Eye (tissue), 1 donor: ENCODE measurements at places on chromosomes 1 and 21.

DNA sequence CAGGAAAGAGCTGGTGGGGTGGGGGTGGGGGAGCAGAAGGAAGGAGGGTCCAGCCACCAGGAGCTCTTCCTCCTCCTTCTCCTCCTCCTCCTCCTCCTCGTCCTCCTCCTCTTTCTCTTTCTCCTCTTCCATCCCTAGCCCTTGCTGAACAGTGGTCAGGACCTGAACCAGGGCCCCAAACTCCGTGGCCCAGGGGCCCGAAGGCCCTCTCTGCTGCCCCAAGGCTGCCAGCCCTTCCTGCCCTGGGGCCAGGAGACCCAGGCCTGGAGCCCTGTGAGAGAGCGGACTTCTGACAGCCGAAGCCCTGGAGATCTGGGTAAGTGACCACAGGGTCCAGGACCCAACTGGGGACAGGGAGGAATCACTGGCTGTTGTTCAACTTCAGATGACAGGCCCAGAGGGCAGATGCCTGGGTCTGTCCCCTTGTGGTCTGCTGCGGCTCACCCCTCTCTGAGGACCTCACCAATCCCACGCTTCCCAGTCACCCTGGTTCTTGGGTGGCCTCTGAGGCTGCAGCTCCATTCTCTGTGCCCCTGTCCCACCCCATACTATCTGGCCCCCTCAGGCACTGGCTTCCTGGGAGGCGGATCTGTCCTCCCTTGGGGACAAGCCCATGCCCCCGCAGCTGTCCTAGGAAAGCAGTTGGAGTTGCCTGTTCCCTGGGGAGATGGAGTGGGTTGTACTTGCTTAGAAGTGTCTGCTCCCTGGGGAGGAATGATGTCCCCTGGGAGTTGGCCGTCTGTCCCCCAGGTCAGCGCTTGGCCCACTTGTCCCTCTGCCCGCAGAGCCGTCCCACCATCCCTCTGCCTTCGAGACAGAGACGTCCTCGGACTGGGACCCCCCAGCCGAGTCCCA is 51.8 kb downstream of the VWA5B1 start:
- no peak for DNase-seq

- DNase-seq: no peak
Measured at GRCh38 chr21:18155508-18156193, 89.0 kb upstream of the CHODL start.

GRCh38 chr1:94925561-94926125 is 1.3 kb downstream of the CNN3 start:
- peak; percentile 98 for DNase-seq

- DNase-seq: peak; percentile 41
Measured at GRCh38 chr1:36475910-36476604, 6.7 kb downstream of the CSF3R start.

DNA sequence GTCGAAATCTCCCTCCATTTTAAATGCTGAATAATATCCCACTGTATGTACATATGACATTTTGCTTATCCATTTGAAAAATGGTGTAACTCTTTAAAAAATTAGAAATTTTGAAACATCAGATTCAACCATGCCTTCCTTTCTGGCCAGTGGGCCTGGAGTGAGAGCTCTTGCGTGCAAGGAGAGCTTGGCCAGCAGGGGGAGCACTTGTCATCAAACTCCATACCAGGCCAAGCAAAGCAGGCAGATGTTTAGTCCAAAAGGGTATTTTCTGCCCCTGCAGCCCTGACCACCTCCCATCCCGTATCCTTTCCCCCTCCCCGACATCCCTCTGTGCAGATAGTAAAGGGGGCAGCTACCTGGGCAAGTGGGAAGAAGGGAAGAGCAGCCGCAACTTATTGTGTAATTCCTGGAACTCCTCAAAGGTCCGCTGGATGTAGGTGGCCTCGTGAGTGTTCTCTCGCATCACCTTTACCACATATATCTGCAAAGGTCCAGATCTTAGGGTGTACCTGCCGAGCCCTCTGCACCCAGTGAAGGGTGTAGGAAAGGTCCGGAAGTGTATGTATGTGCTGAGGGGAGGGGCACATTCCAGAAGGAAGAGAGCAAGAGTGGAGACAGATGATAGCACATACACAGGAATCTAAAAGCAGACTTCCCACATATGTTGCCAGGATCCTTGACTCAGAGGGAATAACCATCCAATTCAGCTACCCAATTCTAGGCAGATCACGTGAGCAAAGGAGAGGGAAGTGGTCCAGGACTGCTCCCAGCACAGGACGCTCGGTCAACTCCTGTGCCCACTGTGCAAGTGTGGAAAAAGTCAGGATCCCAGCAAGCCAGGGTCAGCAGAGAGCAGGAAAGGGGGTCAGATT is 19.9 kb upstream of the PPP1R15B start:
- DNase-seq: peak; percentile 92

DNA sequence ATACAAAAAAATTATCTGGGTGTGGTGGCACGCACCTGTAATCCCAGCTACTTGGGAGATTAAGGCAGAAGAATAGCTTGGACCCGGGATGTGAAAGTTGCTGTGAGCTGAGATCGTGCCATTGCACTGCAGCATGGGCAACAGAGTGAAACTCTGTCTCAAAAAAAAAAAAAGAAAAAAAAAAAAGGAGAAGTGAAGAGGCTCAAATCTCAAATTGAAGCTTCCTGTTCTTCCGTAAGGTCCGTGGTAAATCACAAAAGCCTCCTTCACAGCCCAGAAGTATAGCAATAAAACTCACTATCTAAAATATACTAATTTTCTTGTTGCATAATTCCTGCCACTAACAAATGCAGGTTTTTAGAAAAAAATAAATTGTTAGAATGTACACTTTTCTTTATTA is 498.2 kb upstream of the BRINP3 start:
- no peak for DNase-seq

DNA sequence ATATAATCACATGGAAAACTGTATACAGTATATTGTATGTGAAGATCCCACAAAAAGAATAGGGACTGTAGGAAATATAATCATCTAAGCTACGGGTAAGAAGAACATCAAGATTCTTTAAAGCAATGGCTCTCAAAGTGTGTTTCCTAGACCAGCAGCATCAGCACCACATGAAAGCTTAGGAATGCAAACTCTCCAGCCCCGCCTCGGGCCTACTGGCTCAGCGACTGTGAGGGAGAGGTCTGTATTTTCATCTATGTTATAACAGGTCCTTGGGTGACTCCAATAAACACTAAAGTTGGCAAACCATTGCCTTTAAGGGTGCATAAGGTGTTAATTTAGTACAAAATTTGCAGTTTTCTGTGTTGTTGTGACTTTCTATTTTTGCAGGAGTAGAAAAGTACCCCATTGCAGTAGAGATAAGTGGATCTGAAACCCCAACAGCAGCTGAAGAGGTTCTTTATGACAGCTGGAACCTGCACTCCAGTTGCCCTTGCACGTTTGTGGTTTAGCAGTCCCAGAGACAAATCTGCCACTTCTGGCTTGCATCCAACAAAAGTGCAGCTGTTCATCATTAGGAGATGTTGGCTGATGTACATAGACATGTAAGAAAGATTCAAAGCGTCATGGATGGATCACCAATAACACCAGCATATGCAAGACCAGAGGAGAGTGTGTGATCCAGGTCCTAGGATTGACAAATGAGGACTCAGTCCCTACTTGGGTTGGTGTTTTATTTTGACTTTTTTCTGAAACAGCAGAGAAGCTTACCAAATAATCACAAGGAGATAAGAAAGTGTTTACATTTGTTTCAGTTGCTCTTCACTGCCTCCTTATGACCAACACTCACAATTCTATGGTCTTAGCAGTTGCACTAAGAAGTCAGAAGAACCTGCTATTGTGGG is 15.9 kb upstream of the IFNAR1 start:
- peak; percentile 68 for DNase-seq

- DNase-seq: no peak
Measured at GRCh38 chr1:167631936-167632614, 2.0 kb downstream of the RCSD1 start.

GRCh38 chr1:3529099-3529729 is 74.7 kb downstream of the ARHGEF16 start:
- no peak for DNase-seq

GRCh38 chr1:154304664-154305337 is 16.1 kb upstream of the AQP10 start:
- DNase-seq: no peak

- no peak for DNase-seq
Measured at GRCh38 chr1:13830616-13831280, 130.8 kb downstream of the PRDM2 start.

DNA sequence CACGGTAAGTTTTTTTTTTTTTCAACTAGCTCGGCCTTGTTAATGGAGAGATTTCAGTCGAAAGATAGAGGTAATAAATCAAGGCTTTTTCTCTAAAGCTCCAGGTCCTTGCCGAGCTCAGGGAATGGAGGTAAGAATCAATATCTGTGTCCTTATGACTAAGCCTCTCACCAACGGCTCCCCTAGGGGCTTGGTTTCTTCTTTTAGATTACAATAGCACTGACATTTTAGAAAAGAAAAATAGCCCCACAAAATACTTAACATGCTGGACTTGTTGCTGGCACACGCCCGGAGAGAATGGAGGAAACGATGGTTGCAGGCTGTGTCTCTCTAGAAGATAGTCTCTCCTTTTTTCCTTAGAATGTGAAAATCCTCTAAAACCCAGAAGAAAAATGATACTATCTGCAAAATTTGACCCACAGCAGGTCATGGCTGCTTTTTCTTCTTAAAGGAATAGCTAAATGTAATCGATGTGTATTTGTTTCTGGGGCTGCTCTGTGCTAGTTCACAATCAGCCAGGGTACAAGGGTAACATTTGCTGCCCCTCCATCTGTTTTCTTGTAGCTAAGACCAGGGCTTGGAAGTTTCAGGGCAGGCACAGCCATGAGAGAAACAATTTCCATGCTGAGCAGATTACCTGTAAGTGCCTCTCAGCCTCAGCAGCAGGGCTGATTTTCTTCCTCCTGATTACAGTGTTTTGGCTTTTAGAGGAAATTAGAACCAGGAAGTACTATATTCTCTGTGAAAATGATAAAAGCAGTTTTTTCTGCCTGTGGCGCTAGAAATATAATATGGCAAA is 86.2 kb upstream of the GNG12 start:
- no peak for DNase-seq

- no peak for DNase-seq
Measured at GRCh38 chr1:27862671-27863537, 9.4 kb upstream of the THEMIS2 start.

DNA sequence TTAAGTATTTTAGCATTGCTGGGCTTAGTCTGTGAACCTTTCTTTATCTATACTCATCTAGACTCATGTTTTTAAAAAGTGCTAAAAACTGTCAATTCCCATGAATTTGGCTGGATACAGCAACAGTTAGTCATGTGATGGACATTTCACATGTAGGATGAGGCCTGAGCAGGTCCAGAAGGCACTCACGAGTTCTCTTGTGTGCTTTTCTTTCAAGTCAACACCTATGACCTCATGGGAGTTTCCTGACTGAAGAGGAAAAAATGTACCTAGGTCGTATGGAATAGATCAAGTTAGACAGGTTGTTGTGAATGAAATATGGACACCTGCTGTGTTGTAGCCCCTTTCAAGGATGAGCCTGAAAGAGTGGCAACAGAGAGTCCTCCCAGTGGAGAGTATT is 394.2 kb downstream of the DUSP10 start:
- DNase-seq: no peak

DNA sequence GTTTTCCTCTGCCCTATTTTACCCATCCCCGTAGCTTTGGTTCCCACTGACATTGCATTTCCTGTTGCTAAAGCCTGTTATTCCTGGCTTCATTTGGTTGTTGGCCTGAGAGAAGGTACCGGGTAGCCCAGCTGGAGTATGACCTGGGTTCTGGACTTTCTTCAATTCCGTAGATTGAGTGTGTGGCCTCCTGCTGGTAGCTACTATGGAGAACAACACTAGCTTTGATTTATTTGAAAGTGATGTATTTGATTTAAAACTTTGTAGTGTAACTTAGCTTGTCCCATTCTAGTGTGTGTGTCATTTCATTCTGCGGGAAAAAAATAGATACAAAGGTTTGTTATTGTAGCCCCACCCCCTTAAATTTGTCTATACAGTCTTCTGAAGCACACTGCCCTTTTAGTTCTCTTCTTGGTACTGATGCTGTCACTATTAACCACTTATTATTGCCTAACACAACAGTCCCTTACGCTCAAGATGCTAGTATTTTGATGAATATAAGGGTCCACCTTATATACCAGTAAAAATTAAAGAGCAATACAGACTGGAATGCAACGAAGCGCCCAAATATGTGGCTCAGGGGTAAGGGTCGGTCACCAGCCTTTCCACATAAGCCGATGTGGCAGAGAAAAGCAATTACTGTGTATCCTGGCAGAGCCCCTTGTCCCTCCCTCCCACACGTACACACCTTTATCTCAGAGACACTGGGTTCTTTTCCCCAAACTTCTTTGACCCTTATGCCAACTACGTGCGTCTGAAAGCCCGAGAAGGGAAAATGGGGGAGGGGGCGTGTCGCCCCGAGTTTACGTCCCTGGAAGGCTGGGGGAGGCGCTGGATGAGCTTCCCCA is 643 bp upstream of the MOV10 start:
- peak; percentile 87 for DNase-seq

DNA sequence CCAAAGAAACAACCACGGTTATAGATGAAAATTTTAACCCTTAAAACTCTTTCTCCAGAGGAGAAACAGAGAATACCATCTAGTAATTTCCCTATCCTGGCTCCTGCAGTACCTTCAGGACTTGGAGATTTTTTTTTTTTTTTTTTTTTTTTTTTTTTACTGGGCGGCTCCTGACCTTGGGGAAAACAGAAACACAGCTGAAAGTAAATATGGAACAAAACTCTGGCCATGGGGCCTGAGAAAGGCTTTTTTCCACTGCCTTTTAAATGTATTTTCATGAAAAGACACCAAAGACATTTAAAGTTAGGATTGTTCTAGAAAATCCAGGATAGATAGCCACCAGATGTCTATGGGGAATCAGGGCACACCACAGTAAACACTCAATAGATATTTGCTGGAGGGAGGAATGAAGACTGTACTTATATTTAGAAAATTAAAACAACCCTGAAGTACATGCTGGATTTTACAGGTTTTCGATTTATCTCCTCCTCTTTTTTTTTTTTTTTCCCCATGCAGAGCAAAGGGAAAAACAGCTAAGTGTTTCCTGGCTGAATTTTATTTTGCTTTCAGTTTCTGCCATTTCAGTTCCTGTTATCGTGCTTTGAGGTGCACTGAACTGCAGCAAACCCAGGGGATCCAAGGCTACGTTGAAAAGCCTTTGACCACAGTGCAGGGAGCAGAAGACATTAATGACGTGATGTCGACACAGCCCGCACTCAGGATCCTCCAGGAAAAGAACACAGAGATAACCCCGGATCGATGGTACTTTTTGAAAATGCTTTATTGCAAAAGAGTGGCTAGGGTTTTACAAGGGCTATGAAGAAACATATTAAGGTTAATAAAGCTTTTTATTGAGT is 35.7 kb upstream of the CNN3 start:
- DNase-seq: peak; percentile 54

GRCh38 chr1:208081972-208082371 is 162.2 kb downstream of the PLXNA2 start:
- DNase-seq: peak; percentile 71
